DMS153 (cell line): ENCODE measurements at places on chromosomes 5 and 9.

GRCh38 chr5:123486951-123487655 is 24.9 kb upstream of the CSNK1G3 start:
- DNase-seq, result no peak

DNA sequence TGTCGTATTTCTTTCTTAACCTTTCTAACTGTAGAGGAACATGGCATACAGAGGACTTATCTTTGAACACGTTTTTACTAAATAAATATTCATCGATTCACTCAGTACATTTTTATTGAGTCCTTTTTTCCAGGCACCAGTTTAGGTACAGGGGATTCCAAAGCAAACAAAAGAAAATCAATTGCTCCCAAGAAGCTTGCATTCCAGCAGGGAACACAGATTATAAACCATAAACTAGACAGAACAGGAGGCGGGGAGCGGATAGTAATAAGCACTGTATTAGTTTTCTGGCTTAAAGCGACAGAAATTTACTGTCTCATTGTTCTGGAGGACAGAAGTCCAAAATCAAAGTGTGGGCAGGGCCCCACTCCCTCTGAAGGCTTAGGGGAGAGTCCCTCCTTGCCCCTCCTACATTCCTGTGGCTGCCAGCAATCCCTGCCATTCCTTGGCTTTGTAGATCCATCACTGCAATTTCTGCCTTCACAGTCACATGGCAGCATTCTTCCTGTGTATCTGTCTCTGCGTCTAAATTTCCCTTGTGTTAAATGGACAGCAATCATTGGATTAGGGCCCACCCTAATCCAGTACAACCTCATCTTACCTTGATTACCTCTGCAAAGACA is 115.5 kb downstream of the COL23A1 start:
- no peak for DNase-seq

GRCh38 chr9:130746434-130747212 is 53.0 kb downstream of the EXOSC2 start:
- DNase-seq, result no peak

- no peak for DNase-seq
Measured at GRCh38 chr5:54799645-54800044, 185.7 kb downstream of the ESM1 start.

DNA sequence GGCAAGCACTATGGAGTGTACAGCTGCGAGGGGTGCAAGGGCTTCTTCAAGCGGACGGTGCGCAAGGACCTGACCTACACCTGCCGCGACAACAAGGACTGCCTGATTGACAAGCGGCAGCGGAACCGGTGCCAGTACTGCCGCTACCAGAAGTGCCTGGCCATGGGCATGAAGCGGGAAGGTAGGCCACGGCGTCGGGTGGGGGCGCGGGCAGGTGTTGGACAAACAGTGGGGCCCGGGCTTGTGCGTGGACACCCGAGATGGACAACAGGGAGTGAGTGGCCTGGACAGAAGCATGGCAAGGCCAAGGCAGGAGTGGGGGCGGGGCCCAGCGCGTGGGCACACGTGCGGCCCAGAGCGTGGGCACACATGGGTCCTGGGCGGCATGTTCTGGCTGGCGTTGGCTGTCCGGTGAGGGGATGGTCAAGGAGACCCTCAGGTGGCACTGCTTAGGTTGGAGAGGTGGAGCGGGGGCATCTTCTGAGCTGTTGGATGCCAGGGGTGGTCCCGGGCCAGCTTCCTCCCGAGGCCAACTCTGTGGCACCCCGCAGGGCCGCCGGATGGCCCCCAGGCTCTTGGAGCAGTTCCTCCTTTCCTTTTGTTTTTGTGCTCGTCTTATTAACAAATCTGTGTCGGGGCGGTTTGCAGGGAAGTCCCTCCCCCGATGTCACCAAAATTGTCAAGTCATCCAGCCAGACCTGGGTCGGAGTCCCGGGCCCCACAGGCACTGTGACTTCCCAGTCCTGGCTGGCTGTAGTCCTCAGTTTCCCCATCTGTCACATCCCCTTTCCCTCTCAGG is 82.9 kb downstream of the RXRA start:
- no peak for DNase-seq
